Inflammatory macrophage treated with lipopolysaccharide for 1 hour (primary cell): ENCODE measurements at places on chromosomes 1 and 21.

GRCh38 chr1:18241891-18242290 lies 134.3 kb downstream of the IGSF21 start:
- DNase-seq, result no peak

DNA sequence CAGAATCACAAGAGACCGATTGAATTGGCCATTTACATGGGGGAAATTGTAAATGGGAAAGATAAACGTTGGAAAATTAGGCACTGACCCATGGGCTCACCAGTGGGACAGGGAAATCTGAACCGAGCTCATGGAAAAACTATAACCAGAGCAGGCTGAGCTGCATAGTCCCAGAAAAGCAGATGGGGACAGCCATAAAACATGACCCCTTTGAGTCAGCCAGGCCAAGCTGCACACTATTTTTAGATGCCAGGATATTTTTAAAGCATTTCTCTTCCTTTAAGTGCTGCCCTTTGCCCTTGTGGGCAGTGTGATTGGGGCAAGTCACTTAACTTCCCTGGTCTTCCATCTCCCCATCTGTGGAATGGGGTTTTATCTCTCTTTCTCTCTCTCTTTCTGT lies 184.1 kb downstream of the FOXD2 start:
- no peak for DNase-seq

DNA sequence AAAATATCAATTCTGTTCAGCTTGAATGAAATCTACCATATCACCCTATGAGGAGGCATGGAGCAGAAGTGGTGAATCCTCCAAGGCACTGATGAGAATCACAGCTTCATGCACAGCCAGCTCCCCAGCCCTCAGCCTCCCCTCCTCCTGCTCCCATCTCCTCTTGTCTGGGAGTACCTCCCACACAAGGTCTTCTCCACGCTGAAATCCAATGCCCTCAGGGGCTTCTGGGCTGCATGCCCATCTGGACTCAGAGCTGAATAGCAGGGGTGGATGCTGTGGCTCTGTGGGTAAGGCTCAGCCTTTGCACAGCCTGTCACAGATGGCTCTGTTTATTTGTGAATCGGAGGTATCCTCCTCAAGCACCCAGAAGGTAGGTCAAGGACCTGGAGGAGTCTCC lies 48.6 kb downstream of the KCNC4 start:
- DNase-seq, result no peak

GRCh38 chr1:56551691-56552090 lies 27.7 kb downstream of the PLPP3 start:
- no peak for DNase-seq

GRCh38 chr1:44239331-44239960 lies 26.2 kb downstream of the DMAP1 start:
- DNase-seq, result no peak

GRCh38 chr21:20971296-20971921 lies 26.8 kb upstream of the NCAM2 start:
- DNase-seq, result peak; percentile 31

DNA sequence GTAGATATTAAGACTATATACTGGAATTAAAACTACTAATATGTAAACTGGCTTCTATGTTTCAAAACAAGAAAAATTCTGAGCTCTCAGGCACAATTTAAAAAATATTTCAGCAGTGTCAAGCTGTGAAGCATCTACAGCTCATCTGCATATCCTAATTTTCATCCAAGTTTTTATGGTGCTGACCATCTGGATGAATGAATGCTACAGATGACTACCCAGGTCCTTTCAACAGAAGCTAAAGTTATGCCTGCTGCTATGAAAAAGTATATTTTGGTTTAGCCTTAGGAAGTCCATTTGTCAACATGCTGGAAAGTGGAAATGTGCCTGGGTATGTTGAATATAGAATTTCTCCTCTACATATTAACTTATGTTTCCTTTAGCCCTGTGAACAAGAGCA lies 206.9 kb downstream of the NEGR1 start:
- DNase-seq, result no peak

- no peak for DNase-seq
Observed at GRCh38 chr1:2318314-2319278, 72.8 kb downstream of the MORN1 start.
